ENCODE measurements at places on chromosomes 6 and 20. TPM values are rescaled to one million over a fixed set of nuclear protein-coding genes. Genes with fewer than 3 reads are reported as not detected.
A peak's percentile ranks its signal among the peaks of the same experiment; 100 is the strongest.

DNA sequence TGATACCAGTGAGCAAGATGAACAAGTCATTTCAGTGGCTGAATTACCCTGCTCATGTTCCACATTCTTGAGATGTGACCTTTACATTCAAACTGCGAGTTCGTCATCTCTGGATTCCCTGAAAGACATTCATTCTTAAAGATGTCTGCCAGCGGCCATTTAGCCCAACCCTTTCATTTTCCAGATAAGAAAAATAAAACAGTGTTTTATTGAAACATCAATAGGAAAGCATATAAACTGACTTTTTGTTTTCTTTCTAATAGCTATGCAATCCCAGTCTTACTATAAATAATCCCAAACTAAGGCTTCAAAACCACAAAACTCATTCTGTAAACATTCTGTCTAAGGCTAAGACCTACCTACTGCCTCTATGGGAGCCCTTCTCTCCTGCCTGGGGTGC lies 134.0 kb downstream of the SAMD5 start:
- DNase-seq: no peak

DNA sequence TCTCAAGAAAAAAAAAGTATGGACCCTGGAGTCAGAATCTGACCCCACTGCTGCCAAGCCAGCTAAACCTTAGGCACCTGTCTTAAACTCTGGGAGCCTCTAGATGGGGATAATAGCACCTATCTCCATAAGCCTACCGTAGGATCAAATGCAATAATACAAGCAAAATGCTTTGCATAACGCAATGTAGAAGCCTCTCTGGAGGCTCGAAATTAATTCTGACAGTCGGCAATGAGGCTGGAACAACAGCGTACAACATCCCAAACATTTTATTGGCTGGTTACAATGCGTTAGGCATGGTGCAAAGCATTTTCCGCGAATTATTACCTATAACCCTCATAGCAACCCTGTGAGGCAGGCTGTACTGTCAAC lies 521 bp downstream of the CDK5RAP1 start:
- DNase-seq: no peak

Gene RAE1
- 17.6 TPM for total RNA-seq

Gene KIAA1755
- total RNA-seq: 22.4 TPM

DNA sequence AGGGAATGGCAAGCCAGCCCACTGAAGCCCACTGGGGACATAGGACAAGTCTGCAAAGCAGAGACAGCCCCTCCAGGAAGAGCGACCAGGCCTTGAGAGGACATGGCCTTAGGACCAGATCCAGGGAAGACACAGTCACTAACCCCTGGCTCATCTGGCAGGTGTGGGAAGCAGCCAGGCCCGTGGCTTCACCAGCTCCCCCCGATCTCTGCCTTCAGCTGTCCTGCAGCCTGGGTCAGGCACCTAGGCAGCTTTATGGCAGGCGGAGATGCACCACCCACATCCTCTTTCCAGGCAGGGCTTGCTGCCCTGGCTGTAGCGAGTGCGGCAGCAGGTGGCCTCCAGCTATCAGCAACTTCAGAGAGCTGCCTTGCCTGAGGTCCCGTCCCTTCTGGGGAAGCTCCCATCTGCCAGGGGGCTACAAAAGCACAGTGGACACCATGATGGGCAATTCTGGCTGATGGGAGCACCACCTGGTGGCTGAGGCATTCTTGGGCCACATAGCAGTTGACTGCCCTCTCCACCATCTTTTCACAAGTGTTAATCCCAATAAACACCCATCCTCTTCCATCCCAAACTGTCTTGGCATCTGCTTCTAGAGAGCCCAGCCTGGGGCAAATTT lies 85.8 kb downstream of the DZANK1 start:
- DNase-seq: no peak

Gene XPO5
- 29.4 TPM for total RNA-seq

DNA sequence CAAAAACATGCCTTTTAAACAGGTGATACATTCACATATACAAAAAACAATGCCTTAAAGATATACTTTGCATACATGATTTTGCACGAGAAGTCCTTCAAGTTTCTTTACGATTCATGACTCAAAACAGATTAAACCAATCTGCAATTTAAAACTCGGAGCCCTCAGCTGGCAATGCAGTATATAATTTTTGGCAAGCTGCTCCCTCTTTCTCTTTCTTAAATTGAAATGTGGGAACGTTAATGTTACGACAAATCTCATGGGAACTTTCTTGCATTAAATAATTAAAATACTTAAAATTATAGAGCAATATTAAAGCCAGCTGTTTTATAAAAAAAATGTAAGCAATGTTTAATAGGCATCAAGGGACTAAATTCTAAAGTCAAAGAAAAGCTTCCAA lies 334.6 kb downstream of the ESR1 start:
- no peak for DNase-seq

GRCh38 chr20:4062721-4063606 lies 47.6 kb upstream of the RNF24 start:
- DNase-seq: no peak

Gene XKR7
- total RNA-seq: 0.09 TPM

DNA sequence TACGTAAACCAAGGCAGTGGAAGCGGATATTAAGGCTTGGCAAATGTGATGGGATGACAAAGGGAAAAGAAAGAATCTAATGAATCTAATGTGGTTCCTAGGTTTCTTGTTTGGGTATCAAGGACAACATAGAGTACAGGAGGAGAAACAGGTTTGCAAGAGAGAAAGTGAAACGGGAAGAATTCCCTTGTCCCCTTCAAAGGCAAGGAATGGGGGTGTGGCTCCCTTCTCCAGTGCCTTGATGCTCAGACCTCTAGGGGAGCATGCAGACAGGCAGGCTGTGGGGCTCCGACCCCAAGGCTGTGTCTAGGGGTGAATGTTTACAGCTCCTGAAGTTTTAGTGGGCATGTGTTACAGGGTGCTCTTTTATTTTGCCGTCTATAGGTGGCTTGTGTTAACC lies 317.5 kb upstream of the HSF2 start:
- no peak for DNase-seq

Gene MAPK13
- 157 TPM for total RNA-seq

DNA sequence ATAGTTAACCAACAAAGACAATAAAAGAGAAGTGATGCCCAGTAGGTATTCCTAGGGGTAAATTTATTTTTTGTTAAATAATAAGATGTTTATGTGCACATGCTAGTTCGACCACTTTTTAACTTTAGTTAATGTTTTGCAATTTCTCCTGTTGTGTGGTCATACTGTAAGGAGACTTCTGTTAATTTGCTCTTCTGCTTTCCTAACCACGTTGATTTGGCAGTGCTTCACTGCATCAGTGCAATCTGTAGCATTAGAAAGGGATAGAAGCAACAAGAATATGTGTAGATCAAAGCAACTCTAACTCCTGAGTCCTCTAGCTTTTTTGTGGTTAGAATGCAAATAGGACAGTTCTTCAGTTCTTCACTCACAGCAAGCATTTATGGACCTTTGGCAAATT lies 13.9 kb downstream of the MYB start:
- no peak for DNase-seq

- no peak for DNase-seq
Observed at GRCh38 chr6:90413396-90413795, 116.8 kb upstream of the BACH2 start.

DNA sequence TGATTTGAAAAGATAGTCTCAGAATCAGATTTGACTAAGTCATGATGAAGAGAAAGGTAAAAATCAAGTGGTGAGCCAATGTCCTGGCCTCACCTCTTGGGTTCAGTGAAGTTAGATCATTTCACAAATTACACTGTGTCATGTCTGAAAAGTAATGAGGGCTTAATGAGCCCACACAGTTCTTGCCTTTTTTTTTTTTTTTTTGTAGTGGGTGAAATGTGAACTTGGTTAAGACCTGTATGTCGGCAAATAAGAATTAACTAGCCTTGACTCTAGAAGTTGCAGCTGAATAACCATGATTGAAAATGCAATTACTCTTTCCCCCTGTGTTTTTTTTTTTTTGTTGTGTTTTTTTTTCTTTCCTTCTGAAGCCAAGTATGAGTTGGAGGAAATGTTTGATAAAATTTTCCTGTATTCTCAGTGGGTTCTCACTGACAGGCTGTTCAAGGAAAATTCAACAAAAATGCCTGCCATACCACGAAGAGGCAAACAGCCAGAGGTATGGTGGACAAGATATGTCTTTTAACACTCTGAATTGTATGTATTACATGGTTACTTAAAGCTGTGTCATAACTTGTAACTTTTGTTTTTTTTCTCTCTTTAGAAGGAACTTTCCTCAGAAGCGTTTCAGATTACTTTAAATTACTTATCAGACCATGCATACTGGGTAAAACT lies 135.2 kb upstream of the MLIP start:
- no peak for DNase-seq

GRCh38 chr6:10202581-10202980 lies 212.3 kb downstream of the TFAP2A start:
- no peak for DNase-seq

Gene RIPPLY2
- not detected for total RNA-seq

DNA sequence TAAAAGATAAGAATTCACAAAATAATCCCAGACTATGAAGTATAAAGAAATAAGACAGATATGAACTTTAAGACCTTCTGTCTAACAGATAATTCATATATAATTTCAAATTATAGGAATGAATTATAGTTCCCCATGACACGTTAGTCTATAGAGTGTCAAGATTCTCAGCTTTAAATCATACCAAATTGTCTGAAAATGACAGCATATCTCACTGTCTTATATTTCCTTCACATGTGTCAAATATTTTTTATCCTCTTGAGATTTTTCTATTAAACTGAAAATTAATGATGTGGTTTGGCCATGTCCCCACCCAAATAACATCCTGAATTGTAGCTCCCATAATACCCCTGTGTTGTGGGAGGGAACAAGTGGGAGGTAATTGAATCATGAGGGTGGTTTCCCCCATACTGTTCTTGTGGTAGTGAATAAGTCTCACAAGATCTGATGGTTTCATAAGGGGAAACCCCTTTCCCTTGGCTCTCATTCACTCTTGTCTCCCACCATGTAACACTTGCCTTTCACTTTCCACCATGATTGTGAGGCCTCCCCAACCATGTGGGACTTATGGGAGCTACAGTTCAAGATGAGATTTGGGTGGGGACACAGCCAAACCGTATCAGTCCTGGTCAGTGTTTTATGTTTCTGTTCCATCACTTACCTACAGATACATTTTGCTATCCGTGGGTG lies 825.3 kb upstream of the GJE1 start:
- DNase-seq: no peak

DNA sequence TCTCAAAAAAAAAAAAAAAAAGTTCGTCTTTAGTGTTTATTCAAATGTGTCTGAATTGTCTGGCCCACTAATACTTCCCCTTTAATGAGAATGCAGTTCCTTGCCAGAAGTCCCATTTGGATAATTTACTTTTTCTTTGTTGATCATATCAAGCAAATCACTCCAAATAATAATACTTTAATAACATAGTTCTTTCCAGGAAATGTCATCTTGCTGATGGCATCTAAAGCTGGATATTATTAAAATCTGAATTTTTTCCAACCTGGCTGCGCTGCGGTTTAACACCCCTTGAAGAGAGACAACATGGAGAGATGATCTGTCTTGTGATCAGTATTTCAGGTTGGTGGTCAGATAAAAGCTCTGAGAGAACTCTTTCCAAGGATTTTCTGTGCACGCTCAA lies 111.2 kb upstream of the CNKSR3 start:
- no peak for DNase-seq

Gene SLC12A5
- total RNA-seq: not detected

Gene KHDC1L
- not detected for total RNA-seq

- DNase-seq: no peak
Observed at GRCh38 chr6:25251426-25251825, 27.7 kb upstream of the CARMIL1 start.

DNA sequence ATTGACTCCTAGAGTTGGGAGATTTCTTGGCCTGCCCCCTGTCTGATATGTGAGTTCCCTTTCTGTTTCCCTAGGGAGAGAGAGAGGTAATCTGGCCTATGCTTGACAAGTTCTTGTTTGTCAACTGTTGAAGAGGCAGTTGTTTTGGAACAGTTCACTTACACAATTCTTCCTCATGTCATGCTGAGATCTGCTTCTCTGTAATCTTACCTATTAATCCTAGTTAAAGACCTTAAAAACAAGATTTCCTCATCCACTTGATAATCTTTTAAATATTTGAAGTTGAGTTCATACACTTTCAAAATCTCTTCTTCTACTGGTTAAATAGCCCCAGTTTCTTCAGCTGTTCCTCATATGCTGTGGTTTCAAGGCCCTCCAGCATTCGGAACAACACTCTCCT lies 89.9 kb downstream of the FIG4 start:
- DNase-seq: no peak

- no peak for DNase-seq
Observed at GRCh38 chr20:16240355-16240754, 332.9 kb downstream of the KIF16B start.

DNA sequence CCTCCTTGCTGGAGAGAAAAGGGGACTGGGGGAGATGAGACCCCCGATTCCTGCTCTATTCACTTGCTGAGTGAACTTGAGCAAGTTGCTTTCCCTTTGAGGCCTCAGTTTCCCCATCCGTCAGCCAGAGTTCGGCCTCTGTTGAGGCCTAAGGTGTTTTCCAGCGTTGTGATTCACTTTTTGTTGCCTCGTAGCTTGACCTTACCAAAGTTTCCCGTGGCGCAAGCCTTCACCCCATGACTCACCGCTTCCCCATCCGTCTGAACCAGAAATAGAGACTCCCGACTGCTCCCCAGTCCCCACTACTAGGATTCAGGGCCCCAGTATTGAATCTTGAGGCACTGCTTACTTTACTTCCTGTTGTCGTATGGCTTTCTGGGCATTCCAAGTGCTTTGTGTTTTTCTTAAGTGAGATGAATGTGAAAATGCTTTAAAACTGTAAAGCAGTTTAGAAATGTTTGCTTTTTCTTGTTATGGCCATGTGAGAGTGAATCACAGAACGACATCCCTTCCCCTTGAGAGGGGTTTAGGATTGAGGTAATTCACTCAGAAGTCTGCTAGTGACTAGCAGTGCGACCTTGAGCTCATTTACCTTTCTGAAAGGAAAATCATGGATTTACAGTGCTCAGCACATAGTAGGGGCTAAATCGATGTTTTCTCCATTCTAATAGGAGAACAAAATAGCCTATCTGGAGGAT lies 1.2 kb downstream of the CHMP4B start:
- DNase-seq: peak; percentile 70

Gene NFATC2
- total RNA-seq: 7.2 TPM

GRCh38 chr6:96814625-96815024 lies 22.7 kb downstream of the GPR63 start:
- no peak for DNase-seq

- peak; percentile 17 for DNase-seq
Observed at GRCh38 chr6:156881687-156882629, 104.8 kb downstream of the ARID1B start.

Gene REV3L
- 17.7 TPM for total RNA-seq

GRCh38 chr6:44284121-44284520 lies 13.9 kb downstream of the TMEM151B start:
- DNase-seq: no peak

GRCh38 chr20:14189794-14190402 lies 147.5 kb downstream of the FLRT3 start:
- no peak for DNase-seq

GRCh38 chr6:72674842-72675241 lies 53.0 kb downstream of the KCNQ5 start:
- no peak for DNase-seq

- no peak for DNase-seq
Observed at GRCh38 chr6:9537381-9537780, 877.5 kb downstream of the TFAP2A start.

GRCh38 chr20:9211016-9211760 lies 142.3 kb downstream of the PLCB4 start:
- DNase-seq: no peak

GRCh38 chr6:38522322-38522721 lies 117.4 kb downstream of the BTBD9 start:
- peak; percentile 27 for DNase-seq

Measured in mucosa of descending colon (tissue), 3 donors.